Stimulated activated CD4-positive, alpha-beta T cell treated with anti-CD3 and anti-CD28 coated beads, TNF-alpha, amount 100 ng/mL, for 24 hours (primary cell): ENCODE measurements at places on chromosomes 12 and 14.

DNA sequence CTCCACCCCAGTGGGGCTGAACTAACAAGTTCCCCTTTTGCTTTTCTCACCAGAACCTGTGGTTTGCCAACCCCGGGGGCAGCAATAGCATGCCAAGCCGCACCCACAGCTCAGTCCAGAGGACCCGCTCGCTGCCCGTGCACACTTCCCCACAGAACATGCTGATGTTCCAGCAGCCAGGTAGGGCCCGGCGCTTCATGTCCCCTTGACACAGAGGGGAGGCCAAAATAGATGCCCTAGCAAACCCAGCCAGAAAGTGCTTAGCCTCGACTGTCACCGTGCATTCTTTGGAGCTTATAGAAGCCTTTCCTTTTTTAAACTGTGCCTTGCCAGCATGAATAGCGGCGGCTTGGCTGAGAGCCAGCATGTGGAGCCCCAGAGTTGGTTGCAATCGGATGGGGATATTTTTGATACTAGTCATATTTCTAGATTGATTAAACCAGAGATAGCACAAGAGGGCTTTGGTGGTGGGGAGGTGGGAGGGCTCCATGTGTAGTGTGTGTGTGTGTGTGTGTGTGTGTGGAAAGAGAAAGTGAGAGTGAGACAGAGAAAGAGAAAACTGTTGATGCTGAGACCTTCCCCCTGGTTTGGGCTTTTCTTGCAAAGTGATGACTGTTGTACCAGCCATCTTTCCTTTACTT, 126.1 kb downstream of the GCH1 start:
- DNase-seq, result peak; percentile 57

DNA sequence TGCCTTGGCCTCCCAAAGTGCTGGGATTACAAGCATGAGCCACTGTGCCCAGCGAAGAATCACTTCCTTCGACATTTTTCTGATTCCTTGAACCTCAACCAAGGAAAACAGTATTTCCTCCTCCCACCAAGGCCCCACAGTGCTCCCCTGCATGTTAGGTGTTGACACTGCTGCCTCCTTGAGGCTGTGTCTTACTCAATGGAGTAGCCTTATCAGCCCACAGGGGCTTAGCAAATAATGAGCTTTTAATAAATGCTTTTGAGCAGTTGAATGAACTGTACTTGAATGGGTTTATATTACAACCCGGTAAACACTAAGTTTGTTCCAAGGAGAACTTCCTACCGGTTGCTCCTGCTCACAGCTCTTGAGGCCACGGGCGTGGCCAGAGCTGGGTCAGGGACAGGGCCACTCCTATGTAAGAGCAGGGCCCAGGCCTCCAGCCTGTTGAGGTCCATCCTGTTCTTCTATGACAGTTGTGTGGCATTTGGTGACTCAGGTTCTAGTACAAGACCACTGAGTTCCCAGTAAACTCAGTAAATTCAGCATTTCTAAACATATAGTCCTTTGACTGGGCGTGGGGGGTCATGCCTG, 36.8 kb upstream of the TUBA1A start:
- no peak for DNase-seq

DNA sequence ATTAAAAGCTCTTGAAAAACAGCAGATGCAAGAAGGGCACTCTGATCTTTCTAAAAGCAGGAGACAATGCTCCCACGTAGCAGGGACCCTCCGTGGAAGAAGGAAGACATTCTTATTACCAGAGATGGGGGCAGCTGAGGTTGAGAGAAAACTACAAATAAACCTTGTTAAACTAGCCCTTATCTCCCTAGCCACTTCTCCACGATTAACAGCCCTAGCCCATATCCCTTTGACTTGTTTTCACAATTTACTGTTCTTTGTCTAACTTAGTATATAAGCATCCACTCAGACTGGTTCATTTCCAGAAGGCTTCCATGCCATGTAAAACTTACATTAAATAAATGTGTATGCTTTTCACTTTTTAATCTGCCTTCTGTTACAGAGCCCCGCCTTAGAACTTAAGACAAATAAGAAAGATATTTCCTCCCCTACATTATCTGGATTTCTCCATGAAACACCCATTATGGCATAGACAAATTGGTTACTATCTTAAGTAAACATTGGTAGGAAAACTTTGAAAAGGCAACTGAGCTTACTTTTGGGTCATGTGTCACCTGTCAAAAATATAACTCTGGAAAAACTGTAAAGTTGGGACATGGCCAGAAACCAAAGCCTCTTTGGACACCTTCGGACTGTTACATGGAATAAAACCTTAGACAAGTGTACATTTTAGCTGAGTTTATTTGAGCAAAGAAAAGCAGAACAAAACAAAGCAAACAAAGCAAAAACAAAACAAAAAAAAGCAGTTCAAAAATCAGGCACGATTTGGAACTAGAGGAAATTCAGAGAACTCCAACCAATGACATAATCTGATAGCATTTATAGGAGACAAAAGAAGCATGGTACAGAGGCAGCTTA, 4.9 kb upstream of the RNASE1 start:
- no peak for DNase-seq

GRCh38 chr14:104531421-104532190, 48.0 kb upstream of the C14orf180 start:
- DNase-seq, result no peak

DNA sequence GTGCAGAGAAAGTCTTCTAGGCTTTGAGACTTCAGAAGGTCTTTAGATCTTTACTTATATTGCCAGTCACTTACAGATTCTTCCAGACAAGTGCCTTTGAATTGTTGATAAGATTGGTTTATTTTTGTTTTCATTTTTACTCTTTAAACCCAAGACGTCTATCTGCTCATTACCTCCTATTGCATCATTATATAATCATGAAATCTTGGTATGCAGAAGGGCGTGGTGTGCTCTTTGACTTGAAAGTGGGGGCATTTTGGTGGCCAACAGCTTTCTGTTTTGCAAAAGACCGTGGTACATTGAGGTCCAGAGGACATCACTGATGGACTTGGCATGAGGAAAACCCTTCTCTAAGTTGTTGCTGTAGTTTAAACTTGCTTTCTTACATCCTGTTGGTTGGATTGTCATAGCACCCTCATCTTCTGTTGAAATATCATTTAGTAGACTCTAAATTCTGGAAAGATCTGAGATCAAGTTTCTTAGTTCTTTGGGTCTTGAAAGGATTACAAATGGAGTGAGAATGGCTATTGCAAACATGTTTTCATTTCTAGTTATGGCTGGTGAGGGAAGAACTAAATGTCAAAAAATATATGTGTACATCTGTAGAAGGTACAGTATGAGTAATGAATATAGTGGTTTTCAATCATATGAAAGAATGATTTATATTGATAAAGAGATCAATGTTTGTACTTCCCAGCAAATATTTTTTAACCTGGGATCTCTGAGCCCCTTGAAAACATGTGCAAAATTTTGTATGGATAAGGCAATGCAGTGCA, 441.8 kb downstream of the NRXN3 start:
- no peak for DNase-seq

GRCh38 chr12:19739195-19739776, 300.0 kb downstream of the AEBP2 start:
- peak; percentile 7 for DNase-seq

GRCh38 chr12:579420-580110, 83.7 kb downstream of the NINJ2 start:
- no peak for DNase-seq

GRCh38 chr12:17528394-17528793, 561.6 kb downstream of the RERGL start:
- DNase-seq, result no peak

- no peak for DNase-seq
Measured at GRCh38 chr12:94640134-94640928, 10.0 kb downstream of the TMCC3 start.

DNA sequence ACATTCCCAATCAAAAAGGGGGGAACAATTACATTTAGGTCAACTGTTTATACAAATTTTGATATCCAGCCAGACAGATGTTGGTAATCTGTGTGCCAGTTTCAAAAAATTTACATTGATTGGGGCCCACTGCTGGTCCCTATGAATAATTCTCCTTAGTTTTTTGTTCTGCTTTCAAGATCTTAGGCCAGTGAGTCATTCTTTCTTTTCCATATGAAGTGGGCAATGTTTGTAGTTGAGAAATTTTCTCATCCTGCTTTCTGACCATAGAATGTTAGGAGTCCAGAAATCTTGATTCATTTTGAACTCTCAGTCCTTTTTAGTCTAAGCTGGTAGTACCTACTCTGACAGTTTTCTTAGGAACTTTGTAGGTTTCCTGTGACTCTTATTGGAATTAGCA, 244.3 kb downstream of the DIO2 start:
- no peak for DNase-seq

DNA sequence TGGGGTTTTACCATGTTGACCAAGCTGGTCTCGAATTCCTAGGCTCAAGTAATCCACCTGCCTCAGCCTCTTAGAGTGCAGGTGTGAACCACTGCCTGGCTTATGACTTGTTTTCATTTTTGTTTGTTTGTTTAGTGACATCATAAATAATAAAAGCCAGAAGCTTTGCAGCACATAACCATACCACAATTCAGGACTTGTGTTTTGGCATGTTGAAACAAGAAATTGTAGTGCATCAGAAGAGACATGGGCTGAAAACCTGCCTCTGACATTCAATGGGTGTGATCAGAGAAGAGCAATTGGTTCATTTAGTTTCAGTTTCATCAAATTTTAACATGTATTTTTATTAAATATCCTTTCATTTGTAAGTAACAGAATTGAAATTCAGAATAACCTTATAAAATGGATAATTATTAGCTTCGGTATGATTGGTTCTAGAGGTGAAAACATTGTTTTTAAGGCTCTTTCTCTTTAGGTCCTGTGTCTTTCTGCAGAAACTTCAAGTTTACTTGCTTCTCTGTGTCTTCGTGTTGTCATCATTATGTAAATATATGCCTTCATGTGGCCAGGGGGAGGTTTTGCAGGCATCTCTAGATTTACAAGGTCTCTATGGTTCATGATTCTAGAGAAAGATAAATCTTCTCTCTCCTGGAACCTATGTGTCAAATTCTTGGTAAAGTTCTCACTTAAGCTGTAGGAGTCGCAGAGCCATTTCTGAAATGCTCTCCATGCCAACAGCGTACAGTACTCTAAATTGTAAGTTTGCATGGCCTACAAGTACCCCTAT, 312.0 kb downstream of the KCNC2 start:
- no peak for DNase-seq

GRCh38 chr12:25793196-25793595, 165.3 kb upstream of the RASSF8 start:
- no peak for DNase-seq

DNA sequence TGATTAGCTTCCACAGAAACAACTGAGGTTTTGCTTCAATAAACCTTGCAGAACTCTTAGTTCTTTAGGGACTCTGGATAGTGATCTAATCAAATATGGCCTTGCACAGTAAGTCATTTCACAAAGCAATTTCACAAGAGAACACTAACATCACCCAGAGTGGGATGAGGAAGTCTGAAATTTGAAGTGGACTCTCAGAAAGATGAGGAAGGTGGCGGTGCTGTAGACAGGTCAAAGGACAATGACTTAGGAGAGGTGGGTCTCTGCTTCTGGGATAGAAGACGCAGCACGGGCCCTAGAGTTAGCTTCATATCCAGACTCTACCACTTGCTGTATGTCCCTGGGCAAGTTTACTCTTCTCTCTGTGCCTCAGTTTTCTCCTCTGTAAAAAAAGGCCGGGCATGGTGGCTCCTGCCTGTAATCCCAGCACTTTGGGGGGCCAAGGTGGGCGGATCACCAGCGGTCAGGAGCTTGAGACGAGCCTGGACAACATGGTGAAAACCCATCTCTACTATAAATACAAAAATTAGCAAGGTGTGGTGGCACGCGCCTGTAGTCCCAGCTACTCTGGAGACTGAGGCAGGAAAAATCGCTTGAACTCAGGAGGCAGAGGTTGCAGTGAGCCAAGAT, 18.9 kb downstream of the FOS start:
- no peak for DNase-seq

DNA sequence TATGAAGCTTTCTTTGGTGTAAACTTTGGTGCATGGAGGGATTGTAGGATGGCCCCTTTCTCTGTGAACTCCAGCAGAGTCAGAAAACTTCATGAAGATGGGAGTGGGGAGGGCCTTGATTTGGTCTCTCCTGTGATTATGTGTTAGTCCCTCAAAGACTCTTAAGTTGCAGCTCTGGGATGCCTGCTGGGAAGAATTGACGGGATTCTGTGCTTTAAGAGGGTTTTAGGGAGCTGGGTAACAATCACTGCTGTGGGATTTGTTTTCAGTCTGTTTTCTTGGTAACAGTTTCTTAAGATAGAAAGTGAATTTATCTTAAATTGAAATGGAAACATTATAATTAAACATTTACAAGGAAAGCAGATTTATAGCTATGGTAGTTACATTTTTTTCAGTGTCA, 378.1 kb downstream of the AACS start:
- no peak for DNase-seq

DNA sequence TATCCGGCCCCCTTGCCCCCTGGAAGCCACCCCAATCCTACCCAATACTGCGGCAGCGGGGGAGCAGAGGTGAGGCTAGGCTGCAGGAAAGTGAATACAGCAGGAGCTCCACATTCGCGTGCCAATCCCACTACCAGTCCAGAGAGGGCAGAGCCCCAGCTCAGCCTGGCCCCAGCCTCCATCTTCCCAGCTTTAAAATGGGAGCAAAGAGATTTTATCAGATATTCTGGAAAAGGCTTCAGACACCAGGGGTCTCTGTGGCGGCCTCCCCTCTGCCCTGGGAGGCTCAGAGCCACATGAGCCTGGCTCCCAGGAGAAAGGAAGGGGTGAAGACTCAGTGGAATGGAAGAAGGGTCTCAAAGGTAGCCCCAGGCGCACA, 72.7 kb downstream of the NCOR2 start:
- DNase-seq, result no peak

GRCh38 chr14:97452314-97452713, 655.1 kb downstream of the VRK1 start:
- no peak for DNase-seq

DNA sequence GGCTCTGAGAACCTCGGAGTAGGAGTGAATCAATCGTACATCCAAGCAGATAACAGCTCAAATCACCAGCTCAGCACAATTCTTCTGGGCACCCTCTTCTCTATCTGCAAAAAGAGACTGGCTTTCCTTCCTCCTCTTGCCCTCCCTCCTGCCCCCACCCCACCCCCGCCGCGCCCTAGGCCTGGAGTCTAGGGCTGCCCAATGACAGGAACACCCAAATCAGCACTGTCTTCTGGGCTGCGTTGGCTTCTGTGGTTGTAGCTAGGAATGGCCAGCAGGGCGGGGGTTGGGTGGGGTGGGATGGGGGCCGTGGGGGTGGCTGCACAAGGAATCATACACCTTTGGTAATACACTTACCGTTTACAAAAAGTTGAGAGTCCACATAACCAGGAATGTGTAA, 28.0 kb upstream of the TMCC3 start:
- DNase-seq, result no peak

GRCh38 chr14:95611293-95611880, 74.8 kb upstream of the TCL1B start:
- no peak for DNase-seq

DNA sequence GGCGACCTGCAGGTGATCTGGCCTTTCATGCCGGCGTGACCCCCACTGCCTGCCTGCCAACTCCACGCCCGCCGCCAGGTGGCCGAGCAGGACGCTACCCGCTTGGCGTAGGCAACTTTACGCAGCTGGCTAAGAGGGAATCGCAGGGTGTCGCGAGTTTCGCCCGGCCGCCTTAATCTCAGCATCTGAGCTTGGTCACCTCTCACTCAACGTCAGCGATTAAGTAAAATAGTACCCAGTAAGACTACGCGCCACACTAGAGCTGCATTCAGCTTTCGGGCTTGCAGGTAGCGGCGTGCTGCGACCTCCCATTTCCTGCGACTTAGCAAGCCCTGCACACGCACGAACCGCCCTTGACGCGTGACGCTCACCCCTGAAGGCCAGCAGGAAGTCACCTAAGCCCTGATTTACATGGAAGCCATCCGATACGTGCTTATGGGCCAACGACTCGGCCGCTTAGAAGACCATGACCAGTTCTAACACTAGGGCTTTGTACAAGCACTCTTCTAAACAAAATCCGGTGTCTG, 33.2 kb downstream of the WBP11 start:
- peak; percentile 73 for DNase-seq
